ENCODE measurements at places on chromosomes 4 and X.
A peak's percentile ranks its signal among the peaks of the same experiment; 100 is the strongest.

DNA sequence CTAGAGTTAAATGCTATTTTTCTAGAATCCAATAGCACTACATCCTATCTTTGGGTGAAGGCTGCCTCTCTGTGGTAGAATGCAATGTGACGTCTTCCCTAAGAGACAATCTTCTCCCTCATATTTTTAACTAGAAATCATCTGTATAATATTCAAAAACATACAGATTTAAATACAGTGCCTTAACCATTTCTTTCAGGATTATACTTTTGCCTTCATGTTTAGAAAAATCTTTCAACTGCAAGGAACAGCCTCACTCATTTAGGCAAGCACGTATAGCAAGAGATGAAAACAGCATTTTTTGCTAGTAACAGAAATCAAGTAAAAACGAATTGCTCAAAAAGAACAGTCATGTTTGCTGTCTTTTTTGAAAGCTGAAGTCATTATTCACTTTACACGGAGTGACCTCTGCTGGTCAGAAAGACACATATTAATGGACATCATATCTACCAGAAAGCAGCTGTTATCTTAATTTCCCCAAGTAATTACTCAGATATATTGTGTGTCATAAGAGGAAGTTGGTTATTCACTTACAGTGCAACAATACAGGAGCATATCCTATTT is 422.3 kb downstream of the STPG2 start:
- no peak for DNase-seq

GRCh38 chr4:2044119-2044485 is 15.0 kb upstream of the NAT8L start:
- DNase-seq: no peak

- no peak for DNase-seq
Measured at GRCh38 chr4:107278791-107279483, 242.8 kb upstream of the DKK2 start.

- DNase-seq: no peak
Measured at GRCh38 chrX:39808471-39808917, 289.3 kb downstream of the BCOR start.

DNA sequence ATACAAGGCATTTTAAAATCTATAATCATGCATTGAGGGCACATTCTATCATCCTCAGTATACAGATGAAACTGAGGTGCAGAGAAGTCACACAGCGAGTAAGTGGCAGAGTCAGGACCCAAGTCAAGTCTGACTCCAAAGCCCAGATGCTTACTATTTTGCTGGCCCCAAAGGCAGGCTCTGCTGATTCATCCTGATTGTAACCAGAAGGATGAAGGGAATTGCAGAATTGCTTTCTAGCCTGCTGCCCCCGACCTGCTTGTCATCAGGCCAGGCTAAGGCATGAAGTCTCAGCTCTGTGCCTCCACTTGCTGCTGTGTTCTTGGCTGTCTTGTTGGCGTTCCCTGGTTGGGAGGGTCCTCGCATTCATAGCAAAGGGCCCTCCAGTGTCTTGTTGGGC is 62.7 kb downstream of the SLC9A6 start:
- DNase-seq: no peak

DNA sequence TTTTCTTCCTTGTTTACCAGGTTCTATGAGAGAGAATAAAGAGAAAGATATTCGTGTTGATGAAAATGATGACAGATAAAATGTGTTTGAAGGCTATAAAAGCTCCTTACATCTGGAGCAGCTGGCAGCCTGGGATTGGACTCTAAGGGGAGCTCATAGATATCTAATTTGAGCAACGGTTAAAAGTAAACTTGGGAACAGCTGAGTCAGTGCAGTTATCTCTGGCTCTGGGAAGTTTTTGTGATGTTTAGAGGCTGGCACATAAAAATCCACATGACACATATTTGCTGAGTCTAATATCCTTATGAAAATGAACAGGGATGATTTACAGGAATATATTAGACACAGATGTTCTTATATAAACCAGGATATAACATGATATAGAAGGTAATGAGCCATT is 331.8 kb upstream of the TENM3 start:
- no peak for DNase-seq

DNA sequence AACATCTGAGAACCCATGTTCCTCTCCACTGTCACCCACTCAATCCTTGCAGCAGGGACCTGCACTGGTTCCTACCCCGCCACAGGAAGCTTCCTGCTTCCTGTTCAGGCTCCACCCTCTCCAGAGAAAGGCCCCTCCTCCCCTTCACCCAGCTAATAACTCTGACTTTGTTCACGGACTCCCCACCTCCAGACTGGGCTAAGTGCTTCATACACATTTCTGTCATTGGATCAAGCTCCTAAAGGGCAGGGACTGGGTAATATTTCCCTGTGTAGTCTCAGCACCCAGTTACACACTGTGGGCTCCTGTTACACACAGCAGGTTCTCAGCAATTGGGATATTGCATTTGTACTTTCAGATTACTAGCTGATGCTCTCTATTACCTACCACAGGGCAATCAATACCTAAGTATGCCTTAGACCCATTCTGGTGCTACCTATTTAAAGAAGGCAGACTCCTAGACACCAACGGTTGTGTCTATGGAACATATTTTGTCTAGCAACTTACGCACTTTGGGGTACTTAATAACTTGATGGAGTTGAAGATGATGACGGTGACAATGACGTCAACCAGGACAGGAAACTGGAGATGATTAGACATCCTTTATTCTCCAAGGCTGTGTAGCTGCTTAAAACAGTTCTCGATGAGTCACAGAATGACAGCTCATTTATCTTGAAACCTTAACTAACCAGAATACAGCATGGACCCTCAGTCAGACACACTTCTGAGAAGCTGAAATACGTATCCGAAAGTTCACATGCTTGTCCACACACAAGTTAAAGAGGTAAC is 58.1 kb downstream of the MAML3 start:
- DNase-seq: peak; percentile 23

DNA sequence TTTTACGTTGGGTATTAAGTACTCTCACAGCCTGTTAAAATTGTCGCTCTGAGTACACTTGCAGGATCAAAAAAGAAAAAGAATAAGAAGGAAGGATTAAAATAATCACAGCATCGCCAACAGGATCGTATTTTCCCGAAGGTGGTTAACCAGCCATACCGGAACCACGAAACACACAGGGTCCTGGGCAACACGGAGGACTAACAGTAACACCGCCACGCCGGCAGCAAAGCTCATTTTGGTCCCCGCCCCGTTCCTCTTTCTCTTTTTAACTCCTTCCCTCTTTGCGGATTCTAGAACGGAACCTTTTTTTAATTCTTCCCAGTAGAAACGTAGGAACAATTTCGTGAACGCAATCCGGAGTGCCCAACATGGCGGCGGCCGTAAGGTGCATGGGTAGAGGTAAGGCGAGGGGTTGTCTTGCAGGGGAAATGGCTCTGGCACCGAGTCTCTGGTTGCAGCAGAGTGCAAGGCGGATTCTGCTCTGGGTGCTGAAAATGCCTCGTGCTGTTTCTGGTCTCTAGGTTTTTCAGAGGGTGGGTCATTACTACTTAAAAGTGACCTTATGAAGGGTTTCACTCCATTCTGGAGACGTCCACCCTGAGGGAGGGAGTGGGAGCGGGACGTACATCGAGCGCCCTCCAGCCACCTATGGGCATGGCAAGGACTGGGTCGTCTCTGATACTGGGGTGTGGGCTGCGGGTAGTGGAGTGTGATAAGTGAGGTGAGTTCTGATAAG is at the start of gene MRPL1:
Gene MRPL1 (plus strand): TSS at position 353 of the 739 bp plus-strand sequence. CDS start 19 bp downstream, at position 372.
- peak; percentile 79 for DNase-seq

DNA sequence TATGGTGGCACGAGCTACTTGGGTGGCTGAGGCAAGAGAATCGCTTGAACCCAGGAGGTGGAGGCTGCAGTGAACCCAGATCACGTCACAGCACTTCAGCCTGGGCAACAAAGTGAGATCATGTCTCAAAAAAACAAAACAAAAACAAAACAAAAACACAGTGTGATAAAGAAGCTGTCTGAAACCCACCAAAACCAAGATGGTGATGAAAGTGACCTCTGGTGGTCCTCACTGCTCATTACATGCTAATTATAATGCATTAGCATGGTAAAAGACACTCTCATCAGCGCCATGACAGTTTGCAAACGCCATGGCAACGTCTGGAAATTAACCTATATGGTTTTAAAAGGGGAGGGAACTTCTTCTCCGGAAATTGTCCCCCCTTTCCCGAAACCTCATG is 29.4 kb upstream of the OPHN1 start:
- DNase-seq: no peak

DNA sequence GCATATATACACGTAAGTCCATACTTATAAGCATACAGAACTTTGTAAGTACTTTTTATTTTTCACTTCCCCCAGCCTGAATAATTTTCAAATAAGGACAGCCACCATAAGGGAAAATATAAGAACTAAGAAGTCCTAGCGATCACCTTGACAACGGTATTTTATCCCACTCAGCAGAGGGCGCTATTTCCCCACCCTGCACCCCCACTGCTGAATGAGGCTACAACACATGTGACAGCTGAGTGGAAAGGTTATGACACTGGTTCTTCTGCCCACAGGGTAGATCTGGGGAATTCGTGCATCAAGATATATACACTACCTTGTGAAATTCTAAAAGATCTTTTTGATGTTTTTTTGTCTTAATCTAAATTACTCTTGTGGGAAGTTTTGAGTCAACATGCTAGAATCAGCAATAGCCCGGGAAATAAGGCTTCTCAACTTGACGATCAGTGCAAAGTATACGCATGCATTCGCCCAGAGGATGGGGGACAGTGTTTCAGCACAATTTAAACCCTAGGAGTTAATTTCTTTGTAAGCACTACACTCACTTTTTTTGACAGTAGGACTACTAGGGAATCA is 151.5 kb downstream of the CORIN start:
- DNase-seq: peak; percentile 26

GRCh38 chrX:9414416-9414815 is 50.4 kb upstream of the TBL1X start:
- DNase-seq: no peak

DNA sequence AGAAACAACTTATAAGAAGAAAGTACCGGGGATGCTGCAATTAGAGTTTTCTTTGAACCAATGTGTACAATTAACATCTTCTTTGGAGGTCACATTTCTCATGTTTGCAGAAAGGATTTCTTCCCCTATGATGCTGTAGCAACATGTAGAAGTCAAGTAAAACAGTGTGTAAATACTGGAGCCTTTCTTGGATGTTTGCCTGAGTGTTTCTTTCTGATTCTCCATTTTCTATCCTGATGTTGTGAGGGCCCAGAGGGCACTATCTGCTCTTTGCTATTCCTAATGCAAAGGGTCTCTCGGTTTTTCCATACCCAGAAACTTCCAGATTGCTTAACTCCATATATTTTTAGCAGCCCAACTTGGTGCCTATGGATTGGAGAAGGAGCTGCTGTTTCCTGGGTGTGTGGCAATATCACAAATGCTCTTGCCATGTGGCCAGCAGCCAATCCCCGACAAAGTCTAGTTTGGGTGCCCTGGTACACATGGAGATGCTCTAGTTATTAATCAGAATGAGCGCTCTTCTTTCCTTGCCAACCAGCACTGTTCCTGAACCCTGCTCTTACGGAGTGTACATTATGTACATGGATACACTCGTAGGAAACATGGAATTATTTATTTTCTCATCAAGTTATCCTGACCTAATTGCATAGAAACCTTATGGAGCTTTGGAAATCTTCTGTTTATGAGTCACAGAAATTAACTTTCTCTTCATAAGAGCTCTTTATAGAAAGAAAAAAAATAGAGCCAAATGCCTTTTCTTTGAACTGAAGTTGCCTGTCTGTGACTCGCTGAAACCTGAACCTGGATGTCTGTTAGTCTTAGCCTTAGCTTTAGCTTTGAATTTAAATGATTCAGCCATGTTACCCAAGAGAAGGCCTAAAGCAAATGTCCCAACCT is 67.0 kb upstream of the GPC4 start:
- no peak for DNase-seq

DNA sequence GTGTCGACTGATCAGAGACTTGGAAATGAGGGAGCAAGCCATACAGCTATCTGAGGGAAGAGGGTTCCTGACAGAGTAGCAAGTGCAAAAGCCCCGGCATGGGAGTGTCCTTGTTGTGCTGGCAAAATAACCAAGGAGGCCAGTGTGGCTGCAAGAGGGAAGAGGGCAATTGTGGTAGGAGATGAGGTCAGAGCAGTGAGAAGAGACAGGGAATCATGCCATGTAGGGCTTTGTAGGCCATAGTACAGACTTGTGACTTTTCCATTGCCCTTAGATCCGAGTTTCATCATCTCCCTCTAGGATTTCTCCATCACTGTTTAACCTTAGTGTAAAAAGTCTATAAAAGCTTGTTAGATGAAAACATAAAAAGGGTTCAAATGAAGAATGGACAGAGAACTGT is 76.2 kb downstream of the DOCK11 start:
- DNase-seq: no peak

DNA sequence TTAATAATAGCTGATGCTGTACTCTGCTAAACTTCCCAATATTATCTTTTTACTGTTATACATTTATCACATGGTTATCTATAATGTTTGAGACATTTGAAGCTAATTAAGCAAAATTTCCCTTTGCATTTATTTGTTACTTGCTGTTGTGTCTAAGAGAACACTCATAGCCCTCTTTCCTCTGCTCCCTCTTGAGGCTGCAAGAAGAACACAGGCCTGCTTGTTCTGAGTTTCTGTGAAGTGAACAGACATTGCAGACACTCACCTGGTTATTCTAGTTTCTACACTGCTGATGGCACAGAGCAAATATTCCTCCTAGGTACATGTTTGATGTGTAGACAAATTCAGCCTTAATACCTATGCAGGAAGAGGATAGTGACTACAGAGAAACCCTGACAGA is 367.8 kb downstream of the GASK1B start:
- no peak for DNase-seq

GRCh38 chrX:48695534-48695896 is 1.0 kb upstream of the SUV39H1 start:
- DNase-seq: no peak

GRCh38 chr4:149718500-149718899 is 97.1 kb downstream of the IQCM start:
- no peak for DNase-seq
